Naive thymus-derived CD8-positive, alpha-beta T cell (primary cell): ENCODE measurements at places on chromosomes 7 and 10. TPM values are rescaled to one million over a fixed set of nuclear protein-coding genes. Genes with fewer than 3 reads are reported as not detected.

The GDF2 gene
- not detected for total RNA-seq

The FAM25A gene
- not detected for total RNA-seq

The MPP7 gene
- 26.6 TPM for total RNA-seq

The CHAT gene
- not detected for total RNA-seq

The VWDE gene
- total RNA-seq = 3.5 TPM

The LIPM gene
- not detected for total RNA-seq

The ZPBP gene
- total RNA-seq = not detected

The FLNC gene
- total RNA-seq = not detected

The LRRC72 gene
- not detected for total RNA-seq

The ZNF33A gene
- 68.5 TPM for total RNA-seq

The SUN3 gene
- total RNA-seq = not detected

The GPR141 gene
- total RNA-seq = not detected

The LRRN3 gene
- total RNA-seq = 337 TPM

The SFTPA1 gene
- not detected for total RNA-seq

The TFPI2 gene
- not detected for total RNA-seq

The IDI2 gene
- total RNA-seq = not detected

The SPACDR gene
- 4.5 TPM for total RNA-seq

The HOXA1 gene
- total RNA-seq = 0.44 TPM

The AGMO gene
- total RNA-seq = not detected

The ADARB2 gene
- not detected for total RNA-seq

The KBTBD2 gene
- total RNA-seq = 58.5 TPM

The HOXA11 gene
- total RNA-seq = not detected
